ENCODE measurements at places on chromosomes 1 and 21.

- no peak for DNase-seq
- H3K4me1 ChIP-seq, result no peaks in the 10 kb centered on the region
- H3K4me3 ChIP-seq, result no peak overlapping the region
- H3K27ac ChIP-seq, result no peak overlapping the region
- H3K27me3 ChIP-seq, result no peaks in the 10 kb centered on the region
Observed at GRCh38 chr1:60415696-60416095, 342.1 kb upstream of the C1orf87 start.

- H3K4me3 ChIP-seq, result no peak overlapping the region
- no peaks in the 10 kb centered on the region for H3K27me3 ChIP-seq
- DNase-seq, result no peak
- H3K27ac ChIP-seq, result peak overlapping the region; percentile 77
- peaks cover 40% of the 10 kb centered on the region for H3K4me1 ChIP-seq
- H3K36me3 ChIP-seq, result no peaks in the 10 kb centered on the region
Observed at GRCh38 chr21:39007532-39007931, 175.7 kb downstream of the PSMG1 start.

- no peak overlapping the region for H3K27ac ChIP-seq
- H3K36me3 ChIP-seq, result no peaks in the 10 kb centered on the region
- no peak overlapping the region for H3K4me3 ChIP-seq
- H3K4me1 ChIP-seq, result no peaks in the 10 kb centered on the region
- no peak for DNase-seq
- no peaks in the 10 kb centered on the region for H3K27me3 ChIP-seq
Observed at GRCh38 chr1:227191607-227192006, 126.7 kb downstream of the CDC42BPA start.

GRCh38 chr1:234897754-234898454, 230.7 kb downstream of the TOMM20 start:
- H3K27ac ChIP-seq, result no peak overlapping the region
- no peaks in the 10 kb centered on the region for H3K27me3 ChIP-seq
- peaks cover 30% of the 10 kb centered on the region for H3K4me1 ChIP-seq
- H3K36me3 ChIP-seq, result no peaks in the 10 kb centered on the region
- no peak for DNase-seq
- H3K4me3 ChIP-seq, result no peak overlapping the region

DNA sequence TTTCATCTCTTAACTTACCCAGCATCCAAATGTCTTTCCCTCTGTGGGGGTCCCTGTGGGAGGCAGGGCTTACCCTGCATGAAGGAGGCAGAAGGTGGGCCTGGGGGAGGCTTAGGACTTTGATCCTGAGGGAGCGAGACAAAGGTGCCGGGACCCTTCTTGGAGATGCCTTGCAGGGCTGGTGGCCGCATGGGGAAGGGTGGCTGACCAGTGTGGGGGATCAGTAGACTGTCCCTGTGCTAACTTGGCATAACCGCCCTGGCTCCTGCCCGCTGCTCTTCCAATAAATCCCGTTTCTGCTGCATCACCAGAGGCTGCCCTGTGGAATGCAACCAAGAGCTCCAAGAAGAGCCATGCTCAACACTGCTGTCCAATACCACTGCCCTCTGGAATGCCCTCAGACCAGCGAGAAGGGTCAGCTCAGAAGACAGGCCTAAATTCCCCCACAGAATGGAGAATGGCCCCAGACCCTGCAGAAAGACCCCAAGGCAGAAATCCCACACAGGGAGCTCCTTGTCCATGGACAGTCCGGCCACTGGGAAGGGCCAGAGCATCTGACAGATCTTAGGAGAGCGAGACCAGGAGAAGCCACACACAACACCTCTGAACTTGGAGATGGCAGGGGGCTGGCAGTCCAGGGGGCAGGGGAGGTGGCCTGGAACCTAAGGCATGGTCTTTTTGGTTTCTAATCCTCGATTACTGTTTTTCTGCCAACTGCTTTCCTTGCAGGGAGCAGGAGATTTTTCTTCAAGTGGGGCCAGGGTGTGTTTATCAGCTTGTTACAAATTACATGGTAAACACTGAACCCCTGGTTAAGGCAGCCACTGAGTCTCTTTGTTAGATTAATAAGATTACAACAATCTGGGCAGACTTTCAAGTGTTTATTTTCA, 46.7 kb upstream of the DMRTB1 start:
- H3K27ac ChIP-seq, result no peak overlapping the region
- no peaks in the 10 kb centered on the region for H3K27me3 ChIP-seq
- DNase-seq, result peak; percentile 62
- H3K4me1 ChIP-seq, result no peaks in the 10 kb centered on the region

DNA sequence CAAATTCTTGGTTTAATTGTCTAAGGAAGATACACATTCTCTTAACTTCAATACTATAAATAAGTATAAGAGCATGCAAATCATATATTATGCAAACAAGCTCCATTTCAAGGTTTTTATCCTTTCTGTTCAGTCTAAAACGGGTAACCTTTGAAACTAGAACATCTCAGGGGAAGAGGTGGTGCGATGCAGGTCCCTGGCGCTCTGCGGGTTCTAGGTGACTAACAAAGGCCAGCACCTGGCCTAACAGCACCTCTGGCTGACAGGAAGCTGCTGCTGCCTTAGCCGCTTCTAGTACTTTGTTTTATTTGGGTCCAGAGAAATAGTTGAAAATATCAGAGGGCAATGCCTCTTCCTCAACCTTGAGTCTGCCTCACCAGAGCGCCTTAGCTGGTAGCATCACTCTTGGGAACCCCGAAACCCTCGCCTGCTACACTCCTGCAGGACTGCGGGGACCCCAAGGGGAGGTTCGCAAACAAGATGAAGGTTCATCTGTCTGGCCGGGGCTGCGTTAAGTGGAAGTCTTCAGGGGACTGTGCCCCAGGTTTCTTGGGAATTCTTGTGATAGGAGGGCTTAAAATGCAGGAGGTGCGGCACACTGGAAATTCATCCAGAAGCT, 45.5 kb downstream of the PRDM15 start:
- no peaks in the 10 kb centered on the region for H3K4me1 ChIP-seq
- no peaks in the 10 kb centered on the region for H3K27me3 ChIP-seq
- no peak overlapping the region for H3K4me3 ChIP-seq

- no peaks in the 10 kb centered on the region for H3K36me3 ChIP-seq
- no peak overlapping the region for H3K27ac ChIP-seq
- no peaks in the 10 kb centered on the region for H3K27me3 ChIP-seq
- DNase-seq, result no peak
Observed at GRCh38 chr1:210272666-210273065, 40.1 kb downstream of the SERTAD4 start.

DNA sequence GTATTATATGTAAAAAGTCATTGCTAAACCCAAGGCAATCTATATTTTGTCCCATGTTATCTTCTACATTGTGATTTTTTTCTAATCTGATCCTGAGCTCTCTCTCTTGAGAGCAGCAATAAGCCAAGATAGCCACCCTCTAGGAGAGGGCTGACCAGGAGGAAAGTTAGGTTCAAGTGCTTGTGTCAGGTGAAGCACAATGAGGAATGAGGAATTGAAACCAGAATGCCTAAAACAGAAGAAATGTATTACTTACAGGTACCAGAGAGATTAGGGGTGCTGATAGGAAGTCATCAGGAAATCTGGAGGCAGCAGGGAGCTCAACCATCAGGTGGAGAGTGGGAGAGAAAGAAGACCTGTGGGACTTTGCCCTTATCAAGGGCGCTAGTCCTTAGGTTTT, 85.5 kb upstream of the BARHL2 start:
- DNase-seq, result no peak
- no peaks in the 10 kb centered on the region for H3K27me3 ChIP-seq
- no peaks in the 10 kb centered on the region for H3K4me1 ChIP-seq
- no peak overlapping the region for H3K27ac ChIP-seq
- H3K4me3 ChIP-seq, result no peak overlapping the region

DNA sequence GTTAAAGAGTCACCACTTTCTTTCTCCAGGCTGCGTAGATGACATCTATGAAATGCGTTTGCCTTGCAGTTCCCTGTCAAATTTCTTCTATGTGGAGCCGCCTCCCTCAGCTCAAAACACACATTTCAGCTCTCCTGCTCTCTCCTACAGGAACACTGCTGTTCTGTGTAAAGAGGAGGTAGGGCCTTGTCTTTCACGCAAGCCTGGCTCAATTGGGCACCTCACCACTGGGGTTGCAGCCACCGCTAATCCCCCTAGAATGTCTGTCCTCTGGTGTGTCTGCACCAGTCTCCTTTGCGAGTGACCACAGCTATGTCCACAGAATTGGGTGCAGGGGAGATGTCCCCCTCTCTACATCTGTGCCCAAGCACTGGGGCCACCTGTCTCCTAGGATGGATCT, 31.8 kb upstream of the CFHR4 start:
- H3K4me3 ChIP-seq, result no peak overlapping the region
- H3K27ac ChIP-seq, result no peak overlapping the region
- H3K36me3 ChIP-seq, result no peaks in the 10 kb centered on the region
- no peaks in the 10 kb centered on the region for H3K27me3 ChIP-seq
- DNase-seq, result no peak

GRCh38 chr1:156419854-156420204, 50.8 kb downstream of the RHBG start:
- peak overlapping the region; percentile 44 for H3K4me3 ChIP-seq
- H3K36me3 ChIP-seq, result no peaks in the 10 kb centered on the region
- H3K27ac ChIP-seq, result no peak overlapping the region
- peaks cover 20% of the 10 kb centered on the region for H3K27me3 ChIP-seq

GRCh38 chr1:45859221-45859620, 55.8 kb downstream of the MAST2 start:
- DNase-seq, result no peak
- H3K4me1 ChIP-seq, result peaks cover 11% of the 10 kb centered on the region
- no peak overlapping the region for H3K27ac ChIP-seq
- no peaks in the 10 kb centered on the region for H3K36me3 ChIP-seq
- no peaks in the 10 kb centered on the region for H3K27me3 ChIP-seq
- H3K4me3 ChIP-seq, result no peak overlapping the region

DNA sequence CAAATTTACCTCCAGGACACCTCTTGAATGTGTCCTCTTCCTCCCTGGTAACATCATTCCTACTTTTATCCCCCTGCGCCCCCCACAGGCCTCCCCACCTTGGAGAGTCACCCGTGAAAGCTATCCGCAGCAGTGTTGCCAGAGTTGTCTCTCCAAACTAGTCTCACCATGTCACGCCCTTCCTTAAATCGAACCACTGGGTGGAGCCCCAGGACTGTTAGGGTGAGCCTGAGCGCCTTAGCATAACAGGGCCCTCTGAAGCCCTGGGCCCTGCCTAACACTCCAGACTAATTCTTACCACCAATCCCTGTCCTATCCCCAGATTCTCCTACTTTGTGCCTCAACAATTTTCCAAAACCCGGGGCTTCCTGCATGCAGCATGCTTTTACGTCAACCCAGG, 35.0 kb downstream of the HSD3B2 start:
- H3K4me3 ChIP-seq, result no peak overlapping the region
- H3K4me1 ChIP-seq, result peaks cover 9% of the 10 kb centered on the region
- no peak for DNase-seq
- no peaks in the 10 kb centered on the region for H3K27me3 ChIP-seq

DNA sequence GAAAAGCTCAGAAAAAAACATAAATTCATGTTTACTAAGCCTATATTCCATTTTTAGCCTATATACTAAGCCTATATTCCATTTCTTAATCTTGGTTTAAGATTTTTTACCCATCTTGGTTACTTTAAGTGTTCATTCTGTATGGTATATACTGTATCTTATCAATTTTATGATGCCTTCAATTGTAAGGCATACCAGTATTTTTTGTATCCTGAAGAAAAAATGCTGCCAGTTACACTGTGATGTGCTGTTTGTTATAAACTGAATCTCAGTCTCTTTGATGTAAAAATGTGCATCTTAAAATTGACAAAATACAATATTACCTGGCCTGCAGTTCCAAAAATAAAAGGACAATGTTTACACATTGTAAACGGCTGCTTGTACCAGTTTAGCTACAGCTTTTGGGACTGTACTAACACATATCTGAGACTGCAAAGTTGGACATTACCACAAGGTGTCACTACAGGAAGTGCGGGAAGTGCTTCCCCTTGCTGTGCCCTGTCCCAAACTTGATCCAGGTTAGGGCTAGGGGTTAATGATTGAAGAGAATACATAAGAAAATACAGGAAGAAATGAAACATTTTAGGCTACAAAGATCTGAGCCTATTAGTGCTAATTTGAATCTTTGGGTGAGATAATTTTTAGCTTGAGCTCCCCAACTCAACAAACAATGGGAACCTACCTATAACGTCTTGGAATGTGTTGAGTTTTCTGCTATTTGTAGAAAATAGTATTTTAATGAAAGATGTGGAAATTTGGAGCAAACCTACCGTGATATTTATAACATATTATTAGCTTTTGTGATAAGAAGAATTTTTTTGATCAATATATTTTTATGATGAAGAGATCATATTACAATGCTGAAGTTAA, 108.9 kb downstream of the LBR start:
- H3K27me3 ChIP-seq, result no peaks in the 10 kb centered on the region
- H3K4me3 ChIP-seq, result no peak overlapping the region
- no peaks in the 10 kb centered on the region for H3K36me3 ChIP-seq
- H3K4me1 ChIP-seq, result no peaks in the 10 kb centered on the region
- H3K27ac ChIP-seq, result no peak overlapping the region

GRCh38 chr1:87956750-87957149, 628.1 kb downstream of the LMO4 start:
- H3K36me3 ChIP-seq, result no peaks in the 10 kb centered on the region
- H3K27ac ChIP-seq, result no peak overlapping the region
- DNase-seq, result no peak
- no peaks in the 10 kb centered on the region for H3K4me1 ChIP-seq

- no peaks in the 10 kb centered on the region for H3K27me3 ChIP-seq
- H3K4me1 ChIP-seq, result peaks cover 19% of the 10 kb centered on the region
- H3K36me3 ChIP-seq, result no peaks in the 10 kb centered on the region
- peak overlapping the region; percentile 60 for H3K27ac ChIP-seq
- peak overlapping the region; percentile 33 for H3K4me3 ChIP-seq
- DNase-seq, result no peak
Observed at GRCh38 chr1:245953876-245954660, 553.0 kb downstream of the SMYD3 start.

- no peaks in the 10 kb centered on the region for H3K36me3 ChIP-seq
- H3K4me1 ChIP-seq, result peaks cover 24% of the 10 kb centered on the region
- no peak overlapping the region for H3K4me3 ChIP-seq
- H3K27me3 ChIP-seq, result no peaks in the 10 kb centered on the region
- DNase-seq, result no peak
Observed at GRCh38 chr1:155093911-155094621, 15.4 kb downstream of the EFNA3 start.

DNA sequence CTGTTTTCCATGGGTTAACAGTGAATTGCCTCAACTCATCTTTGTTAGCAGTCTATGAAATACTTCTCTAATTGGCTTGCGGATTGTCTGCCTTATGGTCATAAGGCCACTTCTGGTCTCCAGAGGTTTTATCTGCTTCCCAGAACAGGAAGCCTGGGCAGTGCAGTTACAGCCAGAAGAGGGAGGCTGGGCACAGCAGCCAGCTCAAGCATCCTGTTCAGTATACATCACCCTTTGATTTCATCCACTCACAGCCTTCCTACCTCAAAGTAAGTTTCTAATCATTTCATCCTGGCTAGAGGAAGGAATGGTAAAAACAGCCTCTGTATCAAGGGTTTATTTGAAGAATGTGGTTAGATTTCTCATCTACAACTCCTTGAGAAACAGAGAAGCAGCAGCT, 311.5 kb upstream of the DEPDC1 start:
- no peaks in the 10 kb centered on the region for H3K27me3 ChIP-seq
- H3K4me1 ChIP-seq, result peaks cover 15% of the 10 kb centered on the region
- no peaks in the 10 kb centered on the region for H3K36me3 ChIP-seq
- H3K4me3 ChIP-seq, result no peak overlapping the region
- H3K27ac ChIP-seq, result no peak overlapping the region

- no peak overlapping the region for H3K27ac ChIP-seq
- H3K36me3 ChIP-seq, result peaks cover 80% of the 10 kb centered on the region
- no peaks in the 10 kb centered on the region for H3K27me3 ChIP-seq
- no peak for DNase-seq
Observed at GRCh38 chr1:182869241-182869666, 30.1 kb downstream of the DHX9 start.

GRCh38 chr1:237884237-237884636, 6.5 kb downstream of the ZP4 start:
- no peaks in the 10 kb centered on the region for H3K27me3 ChIP-seq
- no peak overlapping the region for H3K4me3 ChIP-seq
- no peaks in the 10 kb centered on the region for H3K4me1 ChIP-seq
- DNase-seq, result no peak
